ENCODE measurements at places on chromosomes 12 and 14.

GRCh38 chr14:63899953-63900352 is 47.1 kb downstream of the SYNE2 start:
- DNase-seq = no peak

DNA sequence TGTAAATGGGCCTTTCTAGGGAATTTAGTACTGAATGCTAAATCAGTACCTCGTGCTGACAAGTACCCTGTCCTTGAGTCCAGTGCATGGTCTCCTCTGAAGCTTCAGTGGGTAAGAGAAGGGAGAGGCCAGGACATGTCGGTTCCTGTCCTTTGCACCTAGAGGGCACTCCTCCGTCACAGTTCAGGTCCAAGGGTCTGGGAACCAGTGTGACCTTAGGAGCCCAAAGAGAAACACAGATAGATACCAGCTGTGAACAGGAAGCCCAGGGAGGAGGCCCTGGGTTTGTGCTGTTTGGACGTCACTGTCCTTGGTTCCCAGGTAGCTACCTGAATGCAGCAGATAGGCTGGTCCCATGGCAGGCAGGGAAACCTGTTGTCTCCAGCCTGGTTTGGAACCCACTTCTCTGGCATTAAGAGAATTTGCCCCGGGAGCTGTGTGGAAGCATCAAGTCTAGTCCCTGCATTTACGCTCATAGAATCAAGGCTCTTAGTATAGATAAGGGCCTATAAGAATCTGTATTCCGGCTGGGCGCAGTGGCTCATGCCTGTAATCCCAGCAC is 3.9 kb upstream of the FGF23 start:
- DNase-seq = no peak

DNA sequence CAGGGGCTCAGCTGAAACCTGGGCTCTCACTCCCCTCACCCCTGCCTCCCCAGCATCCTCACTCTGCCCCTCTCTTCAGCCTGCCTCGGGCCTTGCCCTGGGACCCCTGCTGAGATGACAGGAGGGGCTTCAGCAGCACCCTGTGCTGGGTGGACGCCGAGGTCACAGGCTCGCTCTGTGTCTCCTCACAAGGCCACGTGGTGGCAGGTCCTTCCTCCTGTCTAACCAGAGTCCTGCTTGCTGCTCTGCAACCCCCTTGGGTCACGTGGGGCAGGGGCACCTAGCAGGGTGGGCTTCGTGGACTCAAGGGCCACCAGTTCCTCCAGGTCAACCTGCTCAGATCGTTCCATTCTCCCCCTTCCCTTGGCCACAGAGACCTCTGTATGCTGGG is 90.4 kb downstream of the TMEM121 start:
- DNase-seq = no peak

- DNase-seq = no peak
These were observed 6.1 kb upstream of the ANO6 start for GRCh38 chr12:45209784-45210183.

DNA sequence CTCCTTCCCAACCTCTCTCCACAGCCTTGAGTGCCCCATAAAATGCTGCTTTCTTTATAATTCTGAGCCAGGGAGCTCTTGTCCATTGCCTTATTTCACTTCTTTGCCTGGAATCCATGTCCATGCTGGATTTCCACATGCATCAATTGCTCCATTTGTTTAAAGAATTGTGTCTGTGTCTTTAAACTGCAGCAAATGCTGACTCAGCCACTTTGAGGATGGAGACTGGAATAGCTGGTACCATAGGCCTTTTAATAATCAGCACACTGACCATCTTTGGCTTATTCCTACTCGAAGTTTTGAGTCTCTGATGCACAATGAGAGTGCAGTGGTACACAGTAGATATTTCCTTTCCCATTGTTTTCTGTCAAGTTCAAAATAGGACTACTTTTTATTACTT is 318.8 kb downstream of the LRIG3 start:
- DNase-seq = no peak

GRCh38 chr14:29310757-29311156 is 544.2 kb downstream of the FOXG1 start:
- no peak for DNase-seq

DNA sequence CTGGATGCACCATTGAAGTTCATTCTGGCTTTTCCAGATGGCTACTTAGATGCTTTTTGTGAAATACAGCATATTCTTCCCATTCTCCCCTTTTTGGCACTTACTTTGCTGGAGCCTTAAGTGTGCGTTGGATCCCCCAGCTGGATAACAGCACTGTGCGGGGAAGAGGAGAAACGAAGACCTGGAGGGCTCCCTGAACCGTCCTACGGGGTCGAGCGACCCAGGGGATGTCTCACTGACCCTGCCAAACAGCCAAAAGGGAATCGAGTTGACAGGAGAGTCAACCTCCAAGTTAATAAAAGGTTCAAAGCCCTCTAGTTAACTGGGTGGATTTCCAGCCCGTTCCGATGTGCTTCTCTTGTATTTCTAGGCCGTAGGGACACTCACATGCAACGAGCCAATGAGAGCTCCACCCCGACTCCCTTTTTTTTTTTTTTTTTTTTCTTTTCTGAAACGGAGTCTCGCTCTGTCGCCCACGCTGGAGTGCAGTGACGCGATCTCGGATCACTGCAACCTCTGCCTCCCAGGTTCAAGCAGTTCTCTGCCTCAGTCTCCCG is 1.0 kb upstream of the CAMKK2 start:
- peak; percentile 27 for DNase-seq

DNA sequence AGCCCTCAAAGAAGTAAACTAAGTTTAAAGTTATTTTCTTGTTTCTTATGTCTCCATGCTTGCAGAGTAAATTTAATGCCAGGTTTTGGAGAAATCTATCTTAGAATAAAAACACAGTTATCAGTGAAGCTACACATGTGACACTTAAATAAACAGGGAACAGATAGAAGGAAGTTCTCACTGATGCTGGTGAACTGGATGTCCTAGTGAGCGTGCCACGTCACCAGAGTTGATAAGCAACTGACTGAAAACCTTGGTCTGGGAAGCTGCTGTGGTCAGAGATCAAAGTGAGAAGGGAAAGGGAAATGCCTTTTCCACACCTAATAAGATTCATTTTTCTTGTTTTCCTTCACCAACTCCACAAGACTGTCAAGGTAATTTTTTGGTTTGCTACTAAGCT is 74.8 kb upstream of the PCED1B start:
- DNase-seq = no peak
